ENCODE measurements at places on chromosomes 2 and 18. TPM values are rescaled to one million over a fixed set of nuclear protein-coding genes. Genes with fewer than 3 reads are reported as not detected.

Gene NYAP2
- total RNA-seq, result not detected

Gene TEX44
- total RNA-seq, result not detected

- DNase-seq, result peak; percentile 60
These were observed 178.6 kb downstream of the ZBTB7C start for GRCh38 chr18:48230467-48231113.

Gene ST6GAL2
- 0.76 TPM for total RNA-seq

Data from right cardiac atrium (tissue), 5 donors.